ENCODE measurements at places on chromosomes 7 and 10.

- DNase-seq: no peak
Measured at GRCh38 chr7:107902381-107902780, 11.4 kb downstream of the DLD start.

- no peak for DNase-seq
Measured at GRCh38 chr7:31078363-31078990, 26.4 kb downstream of the ADCYAP1R1 start.

DNA sequence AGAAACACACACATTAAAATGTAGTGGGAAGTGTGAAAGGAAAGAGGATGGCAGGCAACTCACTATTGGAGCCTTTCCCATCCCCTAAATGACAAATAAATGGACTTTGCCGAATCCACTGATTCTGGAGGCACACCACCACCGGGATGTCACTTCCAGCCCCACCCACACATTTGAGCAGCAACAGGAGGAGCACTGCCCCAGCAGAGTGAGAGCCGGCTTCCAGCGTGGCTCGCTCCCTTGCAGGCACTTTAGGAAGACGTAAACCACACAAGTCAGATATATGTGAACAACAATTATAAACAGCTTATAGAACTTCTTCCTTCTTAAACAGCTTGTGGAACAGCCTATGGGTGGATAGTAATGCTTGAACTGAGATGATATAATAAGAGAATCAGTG is 191.0 kb downstream of the DGKI start:
- DNase-seq: no peak

GRCh38 chr10:5816170-5816569 is 2.9 kb upstream of the GDI2 start:
- DNase-seq: no peak

Data from hematopoietic multipotent progenitor cell treated with erythropoietin and hydrocortisone succinate and interleukin-3 and kit ligand, for 15 days (in vitro differentiated cells).